ENCODE measurements at places on chromosomes 7 and 10.

DNA sequence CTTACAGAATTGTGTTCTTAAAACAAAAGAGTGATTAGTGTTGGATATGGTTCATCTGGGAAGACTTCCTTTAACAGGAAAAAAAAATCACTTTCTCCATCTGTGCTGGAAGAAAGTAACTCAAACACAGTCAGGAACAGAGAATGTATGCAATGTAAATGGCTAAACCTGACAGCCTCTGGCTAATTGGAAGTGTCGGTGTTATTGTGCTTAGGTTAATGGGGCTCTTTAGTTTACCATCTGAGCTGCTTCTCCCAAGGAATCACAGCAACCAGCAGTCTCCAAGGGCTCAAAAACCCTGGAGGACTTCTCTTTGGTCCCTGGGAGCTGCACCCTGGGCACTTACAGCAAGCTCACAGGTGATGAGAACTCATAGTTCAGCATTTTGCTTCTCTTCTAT is 724.5 kb downstream of the LRMDA start:
- no peak for DNase-seq

DNA sequence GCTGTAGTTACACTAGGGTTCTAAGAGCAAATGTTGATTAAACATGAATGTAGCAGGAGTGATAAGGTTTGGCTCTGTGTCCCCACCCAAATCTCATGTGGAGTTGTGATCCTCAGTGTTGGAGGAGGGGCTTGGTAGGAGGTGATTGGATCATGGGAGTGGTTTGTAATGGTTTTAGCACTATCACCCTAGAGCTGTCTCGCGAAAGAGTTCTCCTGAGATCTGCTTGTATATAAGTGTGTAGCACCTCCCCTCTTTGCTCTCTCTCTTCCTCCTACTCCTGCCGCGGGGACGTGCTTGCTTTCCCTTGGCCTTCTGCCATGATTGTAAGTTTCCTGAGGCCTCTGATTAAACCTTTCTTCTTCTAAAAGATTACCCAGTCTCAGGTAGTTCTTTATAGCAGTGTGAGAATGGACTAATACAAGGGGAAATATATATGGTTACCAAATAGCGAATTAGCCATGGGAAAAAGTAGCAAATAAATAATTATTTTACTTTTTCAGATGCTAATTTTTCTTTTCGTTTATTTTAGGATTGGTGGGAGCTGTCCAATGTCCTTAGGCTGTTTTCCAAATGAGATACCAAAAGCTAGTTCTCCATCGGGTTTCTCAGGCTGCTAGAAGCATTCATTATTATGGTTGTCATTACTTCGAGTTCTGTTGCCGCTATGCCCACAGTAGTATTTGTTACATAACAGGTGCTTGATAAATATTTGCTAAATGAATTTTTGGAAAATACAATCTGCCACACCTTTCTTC is 58.7 kb downstream of the PTEN start:
- no peak for DNase-seq

GRCh38 chr7:99296471-99296870 is 23.8 kb downstream of the MYH16 start:
- DNase-seq, result no peak

- DNase-seq, result no peak
Observed at GRCh38 chr10:106619346-106619745, 545.2 kb downstream of the SORCS1 start.

DNA sequence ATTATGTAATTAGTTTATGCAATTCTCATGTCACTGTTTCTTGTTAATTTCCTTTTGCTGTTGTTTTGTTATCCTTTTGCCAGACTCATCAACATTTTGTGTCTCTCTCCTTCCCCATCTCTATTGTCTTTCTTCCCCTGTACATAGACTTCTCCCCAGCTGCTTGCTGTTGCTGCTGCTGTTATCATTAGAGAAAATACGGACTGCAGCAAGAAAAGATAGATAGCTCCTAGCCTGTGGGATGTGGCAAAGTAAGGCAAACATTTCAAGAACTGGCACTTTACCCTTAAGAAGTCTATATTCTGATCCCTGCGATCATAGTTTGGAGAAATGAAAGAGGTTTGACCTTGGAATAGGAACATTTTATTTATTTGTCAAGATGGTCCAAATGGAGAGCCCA is 162.2 kb downstream of the AOAH start:
- no peak for DNase-seq

- no peak for DNase-seq
Observed at GRCh38 chr10:11849911-11850310, 26.8 kb downstream of the PROSER2 start.

DNA sequence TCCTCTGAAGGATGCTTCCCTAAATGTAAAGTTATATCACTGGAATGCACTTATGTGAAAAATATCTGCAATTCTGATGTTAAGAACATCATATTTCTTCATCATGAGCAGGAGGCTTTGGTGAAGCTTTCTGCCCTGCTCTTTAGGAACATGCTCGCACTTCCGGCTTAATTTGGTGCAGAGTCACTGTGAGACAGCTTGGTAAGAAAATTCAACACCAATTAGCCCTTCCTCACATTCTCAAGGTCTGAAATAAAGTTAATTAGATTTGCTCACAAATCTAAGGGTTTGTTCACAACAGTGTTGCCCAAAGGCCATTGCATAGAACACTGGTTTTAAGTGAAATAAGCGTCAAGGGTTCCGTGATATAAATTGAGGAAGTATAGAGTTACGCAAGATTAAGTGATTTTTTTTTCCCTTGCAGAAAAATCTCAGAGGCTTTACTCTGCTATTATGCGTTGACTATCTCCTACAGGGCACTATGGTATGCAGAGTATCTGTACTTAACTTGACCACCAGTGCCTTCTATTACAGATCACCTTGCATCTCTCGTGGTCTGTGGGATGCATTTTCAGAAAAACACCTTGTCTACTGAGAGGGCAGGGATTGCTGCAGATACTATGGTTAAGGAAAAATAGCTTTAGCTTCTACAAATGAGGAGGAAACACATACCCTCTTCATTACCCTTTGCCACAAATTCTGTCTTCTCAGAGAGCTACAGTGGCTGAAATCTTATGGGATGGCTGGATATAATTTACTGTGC is 953.9 kb downstream of the TYW1 start:
- no peak for DNase-seq

DNA sequence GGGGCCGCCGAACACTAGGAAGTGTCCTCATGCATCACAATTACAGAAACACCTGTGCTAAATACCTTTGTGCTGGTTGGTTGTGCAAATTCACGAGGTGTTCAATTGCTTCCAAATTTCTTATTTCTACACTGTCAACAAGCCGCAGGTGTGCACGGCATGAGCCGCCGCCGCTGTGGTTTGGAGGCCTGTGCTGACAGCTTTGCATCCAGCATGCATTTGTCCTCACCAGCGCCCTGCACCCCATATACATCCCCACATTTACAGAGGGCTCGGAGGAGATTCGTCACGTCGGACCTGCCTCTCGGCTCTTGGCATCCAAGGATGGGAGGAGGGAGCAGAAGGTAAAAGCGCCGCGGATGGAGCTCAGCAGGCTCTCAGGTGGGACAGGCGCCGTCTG is 305.3 kb upstream of the MKI67 start:
- DNase-seq, result no peak

- DNase-seq, result no peak
Observed at GRCh38 chr10:21458126-21458871, 67.2 kb downstream of the SKIDA1 start.

GRCh38 chr7:106369816-106370215 is 85.0 kb upstream of the NAMPT start:
- DNase-seq, result no peak

- no peak for DNase-seq
Observed at GRCh38 chr10:80487421-80487785, 33.3 kb downstream of the TSPAN14 start.

- DNase-seq, result no peak
Observed at GRCh38 chr10:106567629-106568028, 596.9 kb downstream of the SORCS1 start.

DNA sequence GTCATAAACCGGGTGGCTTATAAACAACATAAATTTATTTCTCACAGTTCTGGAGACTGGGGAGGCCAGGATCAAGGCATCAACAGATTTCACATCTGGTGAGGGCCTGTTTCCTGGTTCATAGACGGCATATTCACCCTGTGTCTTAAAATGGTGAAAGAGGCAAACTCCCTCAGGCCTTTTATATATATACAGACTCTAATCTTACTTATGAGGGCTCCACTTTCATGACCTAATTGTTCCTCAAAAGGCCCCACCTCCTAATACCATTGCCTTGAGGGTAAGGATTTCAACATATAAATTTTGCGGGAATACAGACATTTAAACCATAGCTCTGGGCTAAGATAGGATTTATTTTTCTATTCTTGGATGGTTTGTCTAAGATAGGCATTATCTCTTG is 187.2 kb downstream of the PPP1R3A start:
- DNase-seq, result no peak

DNA sequence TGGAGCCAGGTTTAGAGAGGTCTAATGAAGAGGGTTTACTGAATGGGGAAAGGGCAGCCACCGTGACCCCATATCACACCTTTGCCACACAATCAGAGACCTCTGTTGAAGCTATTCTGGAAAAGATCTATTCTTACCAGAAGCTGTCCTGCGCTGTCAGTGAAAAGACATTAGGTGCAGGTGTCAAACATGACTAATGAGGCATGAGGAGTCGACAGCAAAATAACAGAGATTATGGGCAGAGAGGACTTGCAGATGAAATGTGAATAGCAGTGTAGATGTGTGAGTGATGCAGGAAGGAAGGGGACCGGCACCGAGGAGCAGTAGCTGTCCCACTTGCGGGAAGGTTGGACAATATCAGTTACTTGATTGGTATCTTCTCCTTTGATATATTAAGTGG is 627.7 kb upstream of the GALNT17 start:
- DNase-seq, result no peak

GRCh38 chr10:491667-492424 is 197.6 kb downstream of the DIP2C start:
- DNase-seq, result no peak

DNA sequence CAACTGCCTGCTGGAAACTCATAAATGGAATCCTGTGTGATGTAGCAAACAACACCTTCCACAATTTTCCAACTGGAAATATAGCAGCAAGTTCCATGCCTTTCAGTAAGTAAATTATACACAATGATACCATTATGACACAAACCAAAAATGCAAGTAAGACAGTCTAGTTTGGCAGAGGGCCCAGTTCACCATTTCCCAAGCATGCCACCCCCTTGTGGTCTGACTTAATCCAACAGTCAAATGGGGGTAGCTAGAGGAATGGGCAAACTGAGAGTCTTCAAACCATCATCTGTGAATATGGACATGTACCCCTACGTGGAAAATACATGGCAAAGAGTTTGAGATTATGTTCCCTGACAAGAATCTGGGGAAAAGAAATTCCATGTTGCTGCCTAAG is 137.6 kb upstream of the VWC2 start:
- no peak for DNase-seq

GRCh38 chr10:48389272-48389671 is 82.8 kb downstream of the MAPK8 start:
- DNase-seq, result no peak

GRCh38 chr10:8269976-8270375 is 215.5 kb downstream of the GATA3 start:
- DNase-seq, result no peak

GRCh38 chr7:5314864-5315263 is 32.1 kb downstream of the SLC29A4 start:
- no peak for DNase-seq

GRCh38 chr7:2079332-2080059 is 153.2 kb downstream of the MAD1L1 start:
- no peak for DNase-seq

GRCh38 chr10:30170814-30171213 is 111.4 kb upstream of the JCAD start:
- DNase-seq, result no peak

DNA sequence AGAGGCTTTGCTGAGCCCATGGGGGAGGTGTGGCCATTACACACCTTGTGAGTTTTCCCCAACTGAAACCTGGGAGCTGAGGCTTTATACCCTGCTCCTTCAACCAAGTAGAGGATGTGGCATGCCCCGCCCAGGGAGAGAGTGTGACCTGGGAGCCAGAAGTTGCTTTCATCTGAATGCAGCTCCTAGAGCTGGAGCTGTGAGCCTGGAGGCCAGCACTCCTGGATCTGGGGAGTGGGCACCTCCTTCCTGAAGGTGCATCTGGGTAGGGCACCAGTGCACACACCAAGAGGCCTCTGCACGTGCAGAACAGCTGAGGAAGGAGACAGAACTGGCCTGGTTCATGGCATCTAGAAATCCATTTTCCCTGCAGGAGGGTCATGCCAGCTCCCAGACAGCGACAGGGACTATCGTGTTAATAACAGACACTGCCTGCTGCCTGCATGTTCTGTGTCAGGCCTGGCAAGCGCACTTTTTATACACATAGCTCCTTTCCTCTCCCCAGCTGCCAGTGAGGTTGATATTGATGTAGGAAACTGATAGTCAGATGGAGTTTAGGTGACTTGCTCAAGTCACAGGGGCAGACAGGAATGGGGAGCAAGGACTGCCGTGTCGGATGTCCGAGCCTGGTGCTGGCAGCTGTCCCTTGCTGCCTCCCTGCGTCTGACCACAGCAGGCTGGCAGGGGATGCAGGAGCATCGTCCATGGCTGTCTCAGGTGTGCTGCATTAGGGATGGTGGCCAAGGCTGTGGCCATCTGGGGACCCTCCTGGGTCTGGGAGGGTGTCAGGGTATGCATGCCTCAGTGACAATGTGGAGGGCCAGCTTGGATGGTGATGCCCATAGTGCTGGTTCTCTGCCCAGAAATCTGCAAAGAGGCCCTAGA is 189.9 kb upstream of the CXCL12 start:
- DNase-seq, result no peak

GRCh38 chr10:116521424-116522290 is 24.1 kb upstream of the PNLIP start:
- DNase-seq, result no peak

- no peak for DNase-seq
Observed at GRCh38 chr7:151829707-151830106, 47.2 kb downstream of the PRKAG2 start.

- no peak for DNase-seq
Observed at GRCh38 chr7:25314094-25314730, 85.9 kb upstream of the NPVF start.

- no peak for DNase-seq
Observed at GRCh38 chr10:128952856-128953255, 514.2 kb upstream of the MGMT start.

GRCh38 chr7:20839196-20839735 is 52.6 kb upstream of the SP8 start:
- DNase-seq, result no peak

GRCh38 chr7:158751751-158752150 is 47.1 kb upstream of the NCAPG2 start:
- no peak for DNase-seq

GRCh38 chr10:77173615-77174461 is 463.8 kb downstream of the KCNMA1 start:
- peak; percentile 43 for DNase-seq

DNA sequence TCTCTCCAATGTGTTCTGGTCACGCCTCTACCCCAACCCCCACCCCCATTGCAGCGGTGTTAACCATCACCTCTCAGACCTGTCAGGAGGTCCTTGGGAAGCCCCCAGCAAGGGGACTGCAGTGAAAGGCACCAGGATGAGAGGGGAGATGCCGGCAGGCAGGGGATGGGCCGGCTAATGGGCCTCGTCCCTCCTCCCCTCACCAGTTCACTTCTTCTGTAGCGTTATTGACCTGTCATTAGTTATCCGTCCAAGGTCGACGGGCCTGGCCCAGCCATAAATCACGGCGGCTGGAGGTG is 18.8 kb downstream of the POLL start:
- DNase-seq, result no peak

GRCh38 chr10:33337326-33337957 is 3.0 kb upstream of the NRP1 start:
- DNase-seq, result no peak

- DNase-seq, result no peak
Observed at GRCh38 chr7:123863461-123863860, 18.5 kb downstream of the HYAL4 start.
